ENCODE measurements at places on chromosomes 11 and 22.

DNA sequence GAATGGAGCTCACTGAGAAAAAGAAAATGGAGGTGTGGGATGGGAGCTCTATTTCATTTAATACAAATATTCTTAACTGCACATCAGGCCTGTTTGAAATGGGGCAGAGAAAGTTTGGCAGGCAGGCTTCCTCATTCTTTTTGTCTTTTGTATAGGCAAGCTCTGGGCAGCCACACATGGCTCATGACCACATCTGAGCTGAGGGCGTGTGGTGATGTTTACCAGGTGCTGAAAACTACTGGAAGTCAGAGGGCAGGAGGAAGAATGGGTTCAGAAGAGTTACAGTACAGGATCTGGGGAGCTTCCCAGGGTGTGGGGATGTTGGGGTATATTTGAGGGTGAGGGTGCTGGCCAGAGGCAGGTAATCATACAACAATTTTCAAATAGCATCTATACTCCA is 66.3 kb upstream of the NAV2 start:
- no peak for DNase-seq

DNA sequence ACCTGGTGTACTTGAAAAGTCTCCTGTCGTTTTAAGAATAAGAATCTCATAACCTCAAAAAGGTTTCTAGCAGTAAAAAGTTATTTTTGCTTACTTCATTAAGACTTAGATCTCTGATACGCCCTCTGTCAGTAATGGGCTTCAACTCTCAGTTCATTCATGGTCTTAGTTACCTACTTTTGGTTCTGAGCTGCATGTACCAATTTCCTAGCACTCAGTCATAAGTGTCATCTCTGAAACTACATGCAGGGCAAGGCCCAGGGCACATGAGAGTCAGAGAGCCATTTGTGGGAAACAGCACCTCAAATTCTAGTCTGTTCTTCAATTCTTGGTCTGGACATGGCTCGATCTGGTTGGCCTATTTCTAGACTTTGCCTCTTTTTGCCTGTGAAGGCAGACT is 838.4 kb downstream of the FAM181B start:
- no peak for DNase-seq

DNA sequence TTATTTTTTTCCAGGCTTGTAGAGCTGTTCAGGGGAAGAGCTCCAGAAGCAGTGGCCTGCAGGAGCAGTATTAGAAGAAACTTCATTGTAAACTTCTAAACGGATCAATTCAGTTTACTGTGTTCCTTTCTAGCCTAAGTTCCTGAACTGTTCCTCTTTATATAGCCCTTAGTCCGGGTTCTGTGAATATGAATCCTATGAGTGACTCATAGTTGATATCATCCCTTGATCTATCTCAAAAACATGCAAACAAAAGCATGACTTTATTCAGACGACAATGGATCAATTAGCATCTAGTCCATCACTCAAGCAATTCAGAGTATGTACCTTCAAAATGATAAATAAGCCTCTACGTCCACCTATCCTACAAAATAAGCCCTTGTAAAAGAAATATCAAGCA is at the start of gene MMP12:
Gene MMP12 (minus strand): TSS at position 131 of the 400 bp plus-strand sequence. CDS start 45 bp downstream, at position 86.
- DNase-seq, result no peak

GRCh38 chr11:66856496-66857233 is at the start of gene LRFN4:
Gene LRFN4 (plus strand): TSS chr11:66857064. CDS start chr11:66857745, 681 bp downstream.
- DNase-seq, result no peak

DNA sequence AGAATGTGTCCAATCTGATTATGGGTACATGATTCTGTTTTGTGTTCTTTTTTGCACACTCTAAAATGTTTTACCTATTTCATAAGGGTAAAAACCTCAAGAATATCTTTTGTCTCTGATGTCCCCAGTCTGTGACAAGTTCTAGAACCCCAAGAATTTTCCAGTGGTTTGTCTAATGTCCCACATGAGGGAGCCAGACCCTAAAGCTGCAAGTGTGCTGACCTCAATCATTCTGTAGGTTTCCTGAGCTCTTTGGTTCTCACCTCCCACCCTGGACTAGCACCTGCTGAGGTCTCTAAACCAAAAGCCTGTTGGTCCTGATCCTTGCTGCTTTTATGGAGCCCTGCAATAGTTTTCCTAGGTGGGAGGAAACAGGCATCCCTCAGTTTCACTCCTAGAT is 149.8 kb upstream of the MPPED2 start:
- DNase-seq, result no peak

- DNase-seq, result no peak
These were observed 435.5 kb downstream of the TBC1D22A start for GRCh38 chr22:47197773-47198500.

DNA sequence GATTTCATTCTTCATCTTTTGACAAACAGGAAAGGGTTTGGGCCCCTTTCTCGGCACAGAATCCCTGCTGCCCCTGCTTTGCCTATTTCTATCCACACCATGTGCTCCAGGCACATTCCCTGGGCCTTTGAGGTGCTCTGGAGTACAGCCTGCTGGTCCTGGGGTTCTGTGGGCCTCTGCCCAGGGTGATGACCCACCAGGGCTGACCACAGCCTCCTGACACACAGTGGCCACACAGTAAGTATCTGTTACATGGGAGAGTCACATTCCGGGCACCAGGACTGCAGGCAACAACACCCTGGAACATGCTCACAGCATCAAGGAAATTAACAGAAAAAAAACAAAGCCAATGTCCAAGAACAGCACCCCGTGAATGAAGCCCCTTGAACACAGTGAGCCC is 39.1 kb downstream of the SCUBE2 start:
- DNase-seq, result no peak

DNA sequence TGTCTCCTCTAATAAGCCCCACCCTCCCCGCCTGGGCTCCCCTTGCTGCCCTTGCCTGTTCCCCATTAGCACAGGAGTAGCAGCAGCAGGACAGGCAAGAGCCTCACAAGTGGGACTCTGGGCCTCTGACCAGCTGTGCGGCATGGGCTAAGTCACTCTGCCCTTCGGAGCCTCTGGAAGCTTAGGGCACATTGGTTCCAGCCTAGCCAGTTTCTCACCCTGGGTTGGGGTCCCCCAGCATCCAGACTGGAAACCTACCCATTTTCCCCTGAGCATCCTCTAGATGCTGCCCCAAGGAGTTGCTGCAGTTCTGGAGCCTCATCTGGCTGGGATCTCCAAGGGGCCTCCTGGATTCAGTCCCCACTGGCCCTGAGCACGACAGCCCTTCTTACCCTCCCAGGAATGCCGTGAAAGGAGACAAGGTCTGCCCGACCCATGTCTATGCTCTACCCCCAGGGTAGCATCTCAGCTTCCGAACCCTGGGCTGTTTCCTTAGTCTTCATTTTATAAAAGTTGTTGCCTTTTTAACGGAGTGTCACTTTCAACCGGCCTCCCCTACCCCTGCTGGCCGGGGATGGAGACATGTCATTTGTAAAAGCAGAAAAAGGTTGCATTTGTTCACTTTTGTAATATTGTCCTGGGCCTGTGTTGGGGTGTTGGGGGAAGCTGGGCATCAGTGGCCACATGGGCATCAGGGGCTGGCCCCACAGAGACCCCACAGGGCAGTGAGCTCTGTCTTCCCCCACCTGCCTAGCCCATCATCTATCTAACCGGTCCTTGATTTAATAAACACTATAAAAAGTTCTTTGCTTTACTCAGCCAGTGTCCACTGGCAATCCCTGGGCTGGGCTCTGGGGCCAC is 14.4 kb downstream of the TSKU start:
- DNase-seq, result no peak

DNA sequence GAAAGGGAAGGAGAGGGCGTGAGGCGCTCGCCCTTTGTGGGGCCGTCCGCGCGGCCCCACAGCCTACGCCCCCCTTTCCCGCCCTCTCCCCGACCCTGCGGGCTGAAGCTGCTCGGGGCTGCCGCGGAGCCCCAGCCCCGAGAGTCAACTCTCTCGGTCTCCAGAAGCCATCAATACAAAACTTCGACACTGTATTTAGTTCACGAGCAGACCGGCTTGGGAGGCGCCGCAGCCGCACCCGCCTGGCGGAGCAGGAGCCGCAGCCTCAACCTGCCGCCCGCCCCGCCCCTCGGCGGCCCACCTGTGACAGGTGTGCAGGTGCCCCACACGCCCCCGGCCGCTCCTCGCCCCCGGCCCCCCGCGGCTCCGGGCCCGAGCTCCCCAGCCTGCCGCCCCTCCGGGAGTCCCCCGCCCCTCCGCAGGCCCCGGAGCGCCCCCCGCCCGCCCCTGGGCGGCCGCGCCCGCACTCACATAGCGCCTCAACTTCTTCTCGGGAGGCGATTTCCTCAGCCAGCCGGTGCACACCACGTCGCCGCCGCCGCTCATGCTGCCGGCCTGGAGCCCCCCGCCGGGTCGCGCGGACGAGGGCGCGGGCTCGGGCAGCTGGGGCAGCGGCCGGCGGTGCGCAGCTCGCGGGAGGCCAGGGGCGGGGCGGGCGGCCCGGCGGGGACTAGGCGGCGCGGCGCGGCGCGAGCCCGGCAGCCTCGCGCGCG is at the start of gene GAB2:
Gene GAB2 (minus strand): TSS at position 646 of the 713 bp plus-strand sequence. CDS start 100 bp downstream, at position 546.
- no peak for DNase-seq

DNA sequence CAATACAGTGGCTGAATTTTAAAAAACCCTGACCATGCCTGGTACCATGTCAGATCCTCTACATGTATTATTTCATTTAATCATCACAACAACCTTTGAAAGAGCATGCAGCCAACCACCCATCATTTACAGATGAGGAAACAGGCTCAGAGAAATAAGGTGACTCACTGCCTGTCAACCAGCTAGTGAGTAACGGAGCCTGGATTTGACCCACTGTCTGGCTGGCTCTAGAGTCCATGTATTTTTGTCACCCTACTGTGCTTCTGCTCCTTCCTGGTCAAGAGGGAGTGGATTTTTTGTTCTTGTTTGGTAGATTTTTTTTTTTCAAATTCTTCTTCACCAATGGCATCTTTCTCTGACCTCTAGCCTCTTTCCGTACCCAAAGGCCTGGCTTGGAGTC is 77.4 kb downstream of the CWC15 start:
- no peak for DNase-seq

GRCh38 chr22:35604621-35605368 is 12.3 kb downstream of the MB start:
- DNase-seq, result no peak

GRCh38 chr22:20724676-20725454 is 49.0 kb upstream of the SERPIND1 start:
- DNase-seq, result no peak

DNA sequence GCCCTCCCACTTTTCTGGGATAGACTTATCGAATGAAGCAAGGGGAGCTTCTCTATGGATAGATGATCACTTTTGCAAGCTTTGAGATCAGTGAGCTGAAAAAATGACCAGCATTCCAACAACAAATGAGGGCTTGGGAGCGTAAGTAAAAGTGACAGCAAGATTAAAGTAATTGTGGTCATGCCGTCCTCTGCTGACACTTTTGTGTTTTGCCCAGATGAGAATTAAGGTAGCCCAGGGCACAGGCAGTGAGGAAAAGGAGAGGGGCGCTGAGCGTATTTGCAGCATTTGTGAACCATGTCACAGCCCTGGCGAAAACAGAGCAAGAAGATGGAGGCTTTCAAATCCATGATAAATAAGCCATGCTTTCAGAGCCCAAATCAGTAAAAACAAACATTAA is 24.6 kb upstream of the TMA7B start:
- no peak for DNase-seq

DNA sequence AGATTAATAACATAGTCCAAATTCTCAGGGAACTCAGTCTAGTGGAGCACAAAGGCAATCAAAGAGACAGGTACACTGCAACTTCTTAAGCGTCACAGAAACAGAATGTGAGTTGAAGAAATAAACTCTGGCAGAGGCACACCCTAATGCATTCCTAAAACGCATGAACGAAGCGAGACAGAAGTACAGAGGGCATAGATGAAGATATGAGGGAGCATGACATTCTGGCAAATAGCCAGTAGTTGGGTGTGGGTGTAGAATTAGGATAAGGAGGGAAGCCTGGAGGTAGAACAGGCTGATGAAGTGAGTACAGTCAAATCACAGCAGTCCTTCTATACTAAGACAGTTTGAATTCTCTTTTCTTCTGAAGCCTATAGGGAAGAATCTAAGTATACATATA is 838.7 kb upstream of the API5 start:
- DNase-seq, result no peak

- DNase-seq, result no peak
These were observed 121.8 kb upstream of the C11orf87 start for GRCh38 chr11:109300211-109300610.

DNA sequence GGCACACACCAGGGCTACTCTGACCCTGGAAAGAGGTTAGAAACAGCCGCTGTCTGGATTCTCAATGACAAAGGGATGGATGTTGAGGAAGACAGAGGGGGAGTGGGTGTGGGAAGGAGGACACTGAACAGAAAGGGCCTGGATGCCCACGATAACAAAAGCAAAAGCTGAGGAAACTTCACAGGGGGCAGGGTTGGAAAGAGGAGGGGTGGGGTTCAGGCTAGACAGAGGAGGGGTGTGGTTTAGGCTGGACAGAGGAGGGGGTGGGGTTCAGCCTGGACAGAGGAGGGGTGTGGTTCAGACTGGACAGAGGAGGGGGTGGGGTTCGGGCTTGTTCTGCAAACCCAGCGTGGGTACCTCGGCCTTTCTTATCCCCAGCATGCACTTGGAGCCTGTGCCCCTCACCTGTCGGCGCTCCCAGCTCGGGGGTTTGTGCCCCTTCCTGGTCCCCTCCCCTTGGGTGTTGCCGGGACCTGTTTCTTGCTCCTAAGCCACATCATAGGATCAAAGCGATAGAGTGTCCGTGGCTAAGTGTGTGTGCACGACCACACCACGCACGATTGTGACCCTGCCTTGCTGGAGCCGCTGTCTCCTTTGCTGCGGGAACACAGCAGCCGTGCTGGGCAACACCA is 75.6 kb downstream of the BRD1 start:
- DNase-seq, result no peak

DNA sequence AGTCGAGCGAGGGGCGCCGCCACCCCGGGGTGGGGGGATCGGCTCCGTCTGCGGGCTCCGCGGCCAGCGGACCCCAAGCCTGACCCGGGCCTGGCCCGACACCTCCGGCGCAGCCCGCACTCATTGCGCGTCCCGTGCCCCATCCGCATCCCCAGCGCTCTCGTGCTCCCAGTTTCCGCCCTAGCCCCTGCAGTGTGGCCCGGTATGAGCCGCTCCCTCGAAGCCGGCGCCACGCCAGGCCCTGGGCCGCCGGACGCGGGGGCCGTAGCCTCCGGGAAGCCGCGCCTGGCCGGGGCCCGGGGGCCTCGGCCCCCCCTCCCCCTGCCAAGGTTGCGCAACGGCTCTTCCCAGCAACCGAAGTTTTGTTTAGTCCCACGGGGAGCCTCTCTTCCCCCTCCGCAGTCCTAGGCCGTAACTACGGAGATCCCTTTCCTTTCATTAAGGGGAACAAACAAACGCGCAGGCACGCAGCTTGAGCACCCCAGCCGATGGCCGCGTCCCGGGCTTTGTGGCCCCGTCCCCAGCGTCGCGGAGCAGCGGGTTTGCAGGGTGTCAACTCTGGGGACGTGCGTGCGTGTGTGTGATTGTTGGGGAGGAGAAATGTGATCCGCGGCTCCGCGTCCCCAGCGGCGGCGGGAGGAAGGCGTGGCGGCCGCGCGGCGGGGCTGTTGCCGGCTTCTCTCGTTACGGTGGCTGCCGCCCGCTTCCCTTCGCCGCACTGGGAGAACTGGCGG is 883 bp downstream of the HIPK3 start:
- peak; percentile 69 for DNase-seq

GRCh38 chr11:26987731-26988130 is 6.2 kb upstream of the FIBIN start:
- DNase-seq, result no peak

All from neural crest cell (in vitro differentiated cells).